ENCODE measurements at places on chromosomes 6 and 20.

DNA sequence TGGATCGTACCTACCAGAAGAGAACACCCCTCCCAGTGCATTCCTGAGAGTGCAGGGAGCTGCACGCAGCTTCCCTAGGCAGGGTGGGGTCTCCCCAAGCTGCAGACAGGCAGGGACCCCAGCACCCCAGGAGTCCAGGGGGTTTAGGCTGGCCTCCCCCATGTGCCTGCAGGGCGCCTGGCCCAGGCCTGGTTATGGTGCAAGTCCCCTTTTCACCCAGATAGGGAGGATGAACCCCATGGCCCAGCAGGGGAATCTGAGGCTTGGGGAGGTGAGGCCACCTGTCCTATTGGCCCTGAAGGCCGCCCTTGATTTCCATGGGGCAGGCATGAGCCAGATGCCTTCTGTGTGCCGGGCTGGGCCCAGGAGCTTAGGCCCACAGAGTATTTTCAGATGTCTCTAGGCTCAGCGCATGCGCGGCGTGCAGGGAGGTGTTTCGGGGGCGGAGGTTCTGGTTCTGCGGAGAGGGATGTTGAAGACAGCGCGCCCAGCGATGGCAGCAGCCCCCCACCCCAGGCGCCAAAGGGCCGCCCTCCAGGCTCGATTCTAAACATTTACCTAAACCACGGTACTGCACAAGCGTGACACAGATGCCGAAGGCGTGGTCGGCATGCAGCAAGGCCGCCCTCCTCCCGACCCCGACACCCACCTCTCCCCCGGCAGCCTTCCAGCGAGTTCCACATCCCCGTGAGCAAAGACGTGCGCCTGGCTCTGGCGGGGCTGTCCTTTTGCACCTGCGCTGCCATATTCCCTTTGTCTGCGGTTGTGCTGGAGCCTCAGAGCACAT, 29.4 kb downstream of the COL20A1 start:
- no peak for DNase-seq

DNA sequence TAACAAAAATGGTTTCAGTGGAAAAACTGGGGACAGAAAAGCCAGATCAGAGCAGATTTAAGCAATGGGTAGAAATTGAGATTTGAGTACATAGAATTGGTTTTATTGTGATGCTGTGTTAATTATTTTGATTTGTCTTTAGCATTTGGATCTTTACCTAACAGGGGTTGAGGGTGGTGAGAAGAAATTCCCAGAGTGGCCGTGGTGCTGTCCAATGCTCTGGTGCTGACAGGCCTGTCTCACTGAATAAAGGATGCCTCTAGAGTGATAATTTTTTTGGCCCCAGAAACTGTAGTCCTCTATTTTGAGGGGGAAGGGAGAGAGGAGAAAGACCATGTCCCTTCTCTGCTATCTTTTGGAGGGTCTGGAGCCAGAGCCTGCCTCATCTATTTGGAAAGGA, 79.1 kb downstream of the LYRM2 start:
- DNase-seq = no peak

- DNase-seq = peak; percentile 21
These were observed 21.9 kb downstream of the SGK1 start for GRCh38 chr6:134295953-134296553.

- DNase-seq = no peak
These were observed 14.9 kb upstream of the HDDC2 start for GRCh38 chr6:125316621-125317020.

- no peak for DNase-seq
These were observed 188.6 kb downstream of the TFAP2B start for GRCh38 chr6:51007237-51007636.

- no peak for DNase-seq
These were observed 107.1 kb downstream of the UNC5CL start for GRCh38 chr6:40931931-40932330.

GRCh38 chr6:106866875-106867658, 107.5 kb downstream of the CD24 start:
- no peak for DNase-seq

GRCh38 chr6:17405944-17406245, 12.5 kb downstream of the CAP2 start:
- no peak for DNase-seq

- DNase-seq = peak; percentile 5
These were observed 902 bp downstream of the ZNF337 start for GRCh38 chr20:25695532-25696370.

DNA sequence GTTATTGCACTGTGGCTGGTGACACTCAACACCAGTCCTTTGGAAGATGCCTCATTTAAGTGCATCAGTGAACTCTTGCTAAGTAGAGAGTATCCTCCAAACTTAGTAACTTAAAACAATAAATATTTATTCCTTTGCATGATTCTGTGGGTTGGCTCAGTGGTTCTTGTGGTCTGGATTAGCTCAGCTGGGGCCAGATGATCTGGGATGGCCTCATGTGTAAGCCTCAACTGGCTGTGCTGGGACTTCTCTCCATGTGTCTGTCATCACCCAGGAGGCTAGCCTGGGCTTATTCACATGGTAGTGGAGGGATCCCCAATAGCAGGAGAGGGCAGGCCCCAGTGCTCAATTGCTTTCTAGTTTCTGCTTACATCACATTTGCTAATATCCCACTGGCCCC, 8.3 kb downstream of the LRRN4 start:
- no peak for DNase-seq

GRCh38 chr6:151690768-151691562, 116.5 kb upstream of the ESR1 start:
- DNase-seq = peak; percentile 49

DNA sequence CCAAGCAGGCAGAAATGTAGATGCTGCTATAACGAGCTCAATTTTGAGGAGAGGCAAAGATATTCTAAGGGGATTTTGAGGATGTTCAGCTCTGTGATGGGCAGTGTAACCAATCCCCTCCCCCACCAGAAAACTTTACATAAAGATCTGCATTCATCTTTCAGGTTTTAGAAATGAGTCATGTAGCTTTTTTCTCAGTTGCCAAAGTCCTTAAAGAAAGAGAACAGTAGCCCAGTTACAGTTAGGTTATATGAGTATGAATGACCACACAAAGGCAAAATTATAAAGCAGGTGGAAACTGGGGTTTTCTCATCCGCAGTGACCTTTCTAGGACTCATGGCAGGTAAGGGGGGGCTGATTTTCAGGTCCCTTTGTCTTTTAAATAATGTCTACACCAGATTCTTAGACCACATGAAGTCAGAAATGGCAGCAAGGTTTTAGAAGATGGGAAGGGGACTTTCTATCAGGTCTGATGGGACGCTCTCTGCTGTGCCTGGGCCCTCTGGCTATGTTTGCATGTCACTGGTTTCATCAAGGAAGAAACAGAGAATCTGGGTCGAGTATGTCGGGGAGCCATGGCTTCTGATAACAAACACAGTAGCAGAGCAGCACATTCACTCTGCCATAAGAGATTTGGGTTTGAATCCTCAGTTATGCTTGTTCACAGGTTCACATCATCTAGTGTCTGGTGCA, 94.7 kb downstream of the CLIC5 start:
- DNase-seq = no peak

- no peak for DNase-seq
These were observed 944 bp upstream of the C6orf136 start for GRCh38 chr6:30645989-30646388.

DNA sequence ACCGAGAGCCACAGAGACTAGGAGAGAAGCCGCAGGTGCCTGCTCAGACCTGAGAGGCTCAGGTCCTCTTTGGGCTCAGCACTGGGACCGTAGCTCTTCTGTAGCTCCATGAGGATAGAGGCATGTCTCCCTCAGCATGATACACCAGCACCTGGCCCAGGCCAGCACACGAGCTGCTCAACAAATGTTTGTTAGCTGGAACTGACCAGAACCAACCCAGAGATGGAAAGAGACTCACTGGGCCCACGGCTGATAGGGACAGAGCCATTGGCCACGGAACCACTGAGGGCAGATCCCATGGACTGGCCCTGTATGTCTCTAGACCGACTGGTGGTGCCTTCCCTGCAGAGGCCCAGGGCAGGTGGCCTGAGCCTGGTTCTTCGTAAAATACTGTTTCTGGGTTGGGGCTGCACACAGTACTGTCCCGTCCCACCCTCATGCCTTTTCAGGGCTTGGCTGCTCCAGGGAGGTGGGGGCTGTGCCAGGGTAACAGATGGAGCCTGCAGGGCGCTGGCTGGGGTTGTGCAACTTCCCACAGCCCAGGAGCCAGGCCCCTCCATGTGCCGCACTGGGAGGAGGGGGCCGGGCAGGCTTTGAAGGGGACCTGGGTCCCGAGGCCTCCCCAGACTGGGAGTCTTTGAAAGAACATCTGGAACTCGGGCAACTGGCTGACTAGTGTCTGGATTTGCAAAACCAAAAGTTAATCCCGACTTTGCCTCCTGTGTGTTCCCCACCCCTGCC, 5.2 kb downstream of the C20orf204 start:
- DNase-seq = no peak

GRCh38 chr6:110826236-110827129, 11.2 kb upstream of the CDK19 start:
- DNase-seq = no peak

GRCh38 chr6:134787261-134787877, 162.5 kb downstream of the ALDH8A1 start:
- DNase-seq = no peak

GRCh38 chr20:1816384-1817381, 78.5 kb upstream of the SIRPA start:
- no peak for DNase-seq

- DNase-seq = no peak
These were observed 496.3 kb upstream of the MAP3K7 start for GRCh38 chr6:91083211-91083610.

GRCh38 chr20:57025261-57025660, 241.2 kb downstream of the BMP7 start:
- DNase-seq = no peak

DNA sequence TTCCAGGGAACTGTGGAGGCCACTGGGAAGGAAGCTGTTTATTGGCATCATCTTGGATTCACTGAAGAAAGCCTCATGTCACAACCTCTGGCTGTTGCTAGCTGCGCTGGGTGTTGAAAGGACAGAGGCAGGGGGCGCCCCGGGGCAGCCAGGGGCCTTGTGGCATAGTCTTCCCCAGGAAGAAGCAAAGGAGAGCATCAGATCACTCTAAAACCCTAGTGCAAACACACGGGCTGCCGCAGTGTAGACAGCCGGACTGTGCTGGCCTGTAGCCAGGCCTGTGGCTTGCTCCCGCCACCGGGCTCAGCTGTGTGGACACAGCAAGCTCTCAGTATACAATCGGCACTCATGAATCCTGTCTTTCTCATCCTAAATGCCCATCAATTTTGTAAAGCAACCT, 23.8 kb upstream of the SMOC2 start:
- DNase-seq = no peak

DNA sequence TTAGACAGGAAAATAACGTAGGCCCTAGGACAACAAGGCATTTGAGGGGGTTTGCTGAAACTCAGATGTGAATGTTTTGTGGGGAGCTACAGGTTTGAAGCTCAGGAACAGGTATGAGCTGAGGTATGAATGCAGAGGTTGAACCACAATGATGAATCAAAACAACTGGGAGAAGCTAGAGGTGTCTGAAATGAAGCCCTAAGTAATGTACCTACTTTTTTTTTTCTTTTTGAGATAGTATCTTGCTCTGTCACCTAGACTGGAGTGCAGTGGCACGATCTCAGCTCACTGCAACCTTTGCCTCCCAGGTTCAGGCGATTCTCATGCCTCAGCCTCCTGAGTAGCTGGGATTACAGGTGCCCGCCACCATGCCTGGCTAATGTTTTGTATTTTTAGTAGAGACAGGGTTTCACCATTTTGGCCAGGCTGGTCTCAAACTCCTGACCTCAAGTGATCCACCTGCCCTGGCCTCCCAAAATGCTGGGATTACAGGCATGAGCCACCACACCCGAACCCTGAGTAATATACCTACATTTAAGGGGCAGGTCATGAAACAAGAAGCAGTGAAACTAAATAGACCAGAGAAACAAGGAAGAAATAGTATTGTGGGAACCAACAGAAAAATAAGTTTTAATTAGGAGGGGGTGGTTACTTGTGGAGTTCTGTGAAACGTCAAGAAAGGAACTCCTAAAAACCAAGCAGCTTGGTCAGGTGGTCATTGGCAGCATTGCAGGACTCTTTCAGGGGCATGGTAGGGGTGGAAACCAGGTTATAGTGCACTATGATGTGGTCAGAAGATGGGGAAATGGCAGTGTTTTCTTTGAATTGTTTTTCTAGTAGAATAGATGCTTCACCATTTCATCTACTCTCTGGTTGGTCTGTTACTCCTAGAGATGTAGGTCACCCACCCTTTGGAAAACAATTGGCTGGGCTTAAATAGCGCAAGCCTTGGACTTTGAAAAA, 138.1 kb downstream of the CD164 start:
- DNase-seq = no peak

DNA sequence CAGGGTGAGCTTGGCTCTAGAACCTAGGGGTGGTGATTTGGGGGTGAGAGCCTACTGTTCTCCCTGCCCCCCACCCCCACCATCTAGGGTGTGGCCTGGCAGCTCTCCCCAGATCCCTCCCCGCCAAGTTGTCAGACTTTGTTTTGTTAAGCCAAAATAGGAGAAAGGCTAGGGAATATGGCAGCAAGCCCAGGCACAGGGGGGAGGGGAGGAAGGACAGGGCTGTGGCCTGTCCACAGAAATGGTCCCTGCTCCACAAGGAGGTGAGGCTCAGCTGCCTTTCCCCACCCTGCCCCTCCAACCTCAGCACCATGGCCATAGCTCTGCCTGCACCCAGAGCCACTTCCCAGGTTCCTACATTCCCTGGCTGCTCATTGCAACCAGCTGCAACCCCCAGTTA, 17.2 kb downstream of the SCUBE3 start:
- no peak for DNase-seq

DNA sequence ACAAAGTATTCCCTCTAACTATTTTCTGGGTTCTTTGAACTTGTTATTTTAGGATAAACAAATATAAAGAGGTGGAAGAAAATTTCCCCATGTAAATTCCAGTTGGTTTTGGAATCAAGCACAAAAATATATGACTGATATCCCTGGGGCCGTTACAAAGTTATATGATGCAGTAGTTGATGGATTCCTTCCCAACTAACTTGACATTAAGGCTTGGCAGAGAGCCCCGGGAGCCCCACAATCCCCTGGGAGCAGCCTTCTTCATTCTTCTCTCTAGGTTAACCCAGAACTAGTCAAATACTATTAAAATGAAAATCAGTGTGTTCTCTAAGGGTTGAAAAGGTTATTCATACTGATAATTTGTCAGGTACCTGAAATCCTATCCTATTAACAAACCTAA, 508.9 kb upstream of the SOX4 start:
- DNase-seq = no peak

- no peak for DNase-seq
These were observed 265.0 kb upstream of the GJE1 start for GRCh38 chr6:141867767-141868166.

DNA sequence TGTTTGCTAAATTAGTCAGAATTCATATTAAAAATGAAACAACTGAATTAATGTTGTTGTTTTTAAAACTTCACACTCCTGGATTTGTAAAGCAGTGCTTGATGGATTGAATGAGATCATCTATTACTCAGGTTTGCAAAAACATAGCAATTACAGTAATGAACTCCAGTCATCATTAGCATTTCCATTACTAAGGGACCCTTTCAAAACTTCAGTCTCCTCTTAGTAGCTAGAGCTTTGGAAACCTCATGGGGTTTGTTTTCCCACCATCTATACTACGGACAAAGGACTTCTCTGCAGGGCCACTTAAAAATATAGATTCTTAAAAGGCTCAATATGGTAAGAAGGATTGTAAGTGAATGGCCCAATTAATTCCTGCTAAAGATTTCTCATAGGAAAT, 209.9 kb upstream of the PRND start:
- DNase-seq = no peak
